ENCODE measurements at places on chromosomes 5 and 9.

DNA sequence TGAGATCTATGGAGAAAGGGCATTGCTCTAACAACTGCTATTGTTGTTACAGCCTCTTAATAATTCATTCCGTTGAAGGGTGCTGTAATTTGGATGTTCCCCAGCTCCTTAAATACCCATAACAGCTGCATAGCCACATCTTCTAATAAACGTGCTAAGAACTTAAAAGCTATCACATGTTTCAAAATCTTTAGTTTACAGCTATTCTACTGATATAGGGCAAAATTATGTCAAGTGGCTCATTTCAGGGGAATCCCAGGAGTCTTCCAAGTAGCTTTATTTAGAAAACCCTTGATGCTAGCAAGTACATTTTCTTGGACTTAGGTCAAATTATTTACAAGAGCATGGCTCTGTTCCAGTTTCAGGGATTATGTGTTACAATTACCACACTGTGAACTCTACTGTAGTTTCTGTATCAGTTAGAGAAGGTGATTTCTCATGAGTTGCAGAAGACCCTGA is 990.4 kb upstream of the ACO1 start:
- no peak for DNase-seq

- no peak for DNase-seq
These were observed 77.6 kb downstream of the SIL1 start for GRCh38 chr5:139120521-139120920.

DNA sequence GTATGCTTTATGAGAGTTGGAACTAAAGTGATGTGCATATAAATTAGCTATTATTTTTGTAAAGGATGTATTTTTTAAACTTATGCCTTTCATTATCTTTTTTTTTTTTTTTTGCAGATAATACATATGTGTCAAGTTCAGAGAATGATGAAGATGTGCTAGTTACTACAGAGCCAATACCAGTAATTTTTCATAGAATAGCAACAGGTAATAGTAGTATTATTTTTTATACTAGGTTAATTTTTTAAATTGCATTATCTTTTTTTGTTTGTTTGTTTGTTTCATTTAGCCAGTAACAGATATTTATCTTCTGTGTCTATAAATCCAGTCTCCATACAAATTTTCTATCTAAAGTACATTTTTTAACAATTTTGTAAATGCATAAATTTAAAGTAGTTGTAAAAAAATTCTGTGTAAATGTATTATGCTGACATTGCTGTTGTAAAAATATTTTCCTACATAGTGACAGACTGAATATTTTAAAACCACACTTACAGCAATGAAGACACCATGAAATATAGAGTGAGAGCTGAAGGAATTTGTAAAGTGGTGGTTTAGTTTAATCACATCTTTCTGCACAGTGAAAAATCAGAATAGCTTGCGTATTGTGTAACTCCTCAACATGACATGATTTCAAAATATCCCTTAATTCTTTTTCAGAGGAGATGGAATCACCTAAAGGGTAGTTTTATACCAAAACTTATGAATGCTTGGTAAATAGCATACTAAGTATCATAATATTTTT is 93.3 kb downstream of the PARP8 start:
- no peak for DNase-seq

GRCh38 chr5:45680950-45681349 is 15.2 kb downstream of the HCN1 start:
- DNase-seq, result no peak

DNA sequence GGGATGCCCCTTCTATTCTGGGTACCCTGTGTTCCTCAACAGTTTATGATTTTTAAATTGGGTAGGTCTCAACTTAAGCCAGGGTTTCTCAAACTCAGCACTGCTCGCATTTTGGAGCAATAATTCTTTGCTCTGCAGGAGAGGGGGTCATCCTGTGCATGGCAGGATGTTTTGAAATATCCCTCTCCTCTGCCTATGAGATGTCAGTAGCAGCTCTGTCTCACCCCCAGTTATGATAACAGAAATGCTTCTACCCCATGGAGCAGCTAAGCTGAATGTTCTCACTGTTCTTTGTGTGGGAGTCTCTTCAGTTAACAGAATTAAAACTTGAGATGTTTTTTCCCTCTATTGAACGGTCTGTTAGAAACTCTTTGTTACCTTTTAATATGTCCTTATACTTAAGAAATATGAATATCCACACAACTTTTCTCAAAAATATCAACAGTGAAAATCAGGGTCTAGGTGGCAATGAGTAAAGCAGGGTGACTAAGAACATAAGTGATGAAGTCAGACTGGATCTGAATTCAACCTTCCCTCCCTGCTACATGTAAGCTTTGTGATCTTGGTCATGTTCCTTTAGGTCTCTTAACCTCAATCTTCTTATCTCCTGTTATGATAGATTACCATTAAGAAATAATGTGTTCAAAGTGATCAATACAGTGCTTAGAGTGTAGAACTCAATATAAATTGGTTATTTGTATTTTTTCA is 89.0 kb downstream of the CAMK4 start:
- DNase-seq, result no peak

DNA sequence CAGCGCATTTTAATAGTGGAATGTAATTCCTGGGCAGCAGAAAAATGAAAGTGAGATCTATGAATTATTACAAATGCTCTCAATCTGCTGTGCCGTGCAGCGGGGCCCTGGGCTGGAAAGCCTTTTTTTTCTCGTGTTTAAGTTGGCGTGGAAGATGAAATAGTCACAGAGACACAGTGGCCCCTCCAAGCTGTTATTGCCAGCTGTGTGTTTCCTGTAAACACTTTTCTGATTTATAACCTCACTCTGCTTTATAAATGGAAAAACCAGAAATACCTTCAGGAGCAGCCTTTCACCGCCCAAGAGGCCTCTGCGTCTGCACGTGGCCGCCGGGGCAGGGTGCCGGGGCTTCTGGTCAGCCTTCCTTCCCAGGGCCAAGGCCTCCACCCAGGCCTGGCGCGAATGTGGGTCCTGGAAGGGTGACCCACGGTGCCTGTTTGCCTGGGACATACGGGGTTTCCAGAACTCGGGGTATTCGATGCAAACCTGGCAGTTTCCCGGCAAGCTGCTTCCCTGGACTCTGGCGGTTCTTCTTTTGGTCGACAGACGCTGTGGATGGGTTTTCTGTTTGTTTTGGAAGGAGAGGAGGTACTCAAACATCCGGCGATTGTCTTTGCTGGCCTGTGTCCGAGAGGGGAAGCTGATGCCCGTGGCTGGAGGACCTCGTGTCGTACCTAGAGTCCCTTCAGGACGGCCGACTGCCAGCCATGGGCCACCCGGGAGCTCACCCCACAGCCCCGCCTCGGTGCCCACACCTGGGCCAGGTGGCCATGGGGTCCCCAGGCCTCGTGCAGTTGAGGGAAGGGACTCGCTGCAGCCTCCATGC is 256.7 kb downstream of the PARP8 start:
- DNase-seq, result no peak

DNA sequence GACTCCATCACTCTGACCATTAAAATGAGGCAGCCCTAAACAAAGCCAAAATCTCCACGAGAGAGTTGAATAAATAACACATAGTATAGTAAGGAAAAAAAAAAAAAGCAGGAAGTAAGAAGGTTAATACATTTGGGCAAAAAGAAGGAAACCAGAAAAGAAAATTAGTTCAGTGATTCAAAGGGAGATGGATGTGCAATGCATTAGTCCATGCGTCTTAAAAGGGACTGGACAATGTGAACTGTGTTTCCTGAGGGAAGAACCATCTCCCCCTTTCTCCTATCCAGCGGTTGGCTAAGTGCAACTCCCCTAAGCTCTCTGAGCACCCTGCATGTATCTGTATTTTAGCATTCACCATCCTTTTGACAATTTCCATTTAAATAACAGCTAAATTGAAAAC is 1.4 kb downstream of the ANKRA2 start:
- DNase-seq, result no peak

DNA sequence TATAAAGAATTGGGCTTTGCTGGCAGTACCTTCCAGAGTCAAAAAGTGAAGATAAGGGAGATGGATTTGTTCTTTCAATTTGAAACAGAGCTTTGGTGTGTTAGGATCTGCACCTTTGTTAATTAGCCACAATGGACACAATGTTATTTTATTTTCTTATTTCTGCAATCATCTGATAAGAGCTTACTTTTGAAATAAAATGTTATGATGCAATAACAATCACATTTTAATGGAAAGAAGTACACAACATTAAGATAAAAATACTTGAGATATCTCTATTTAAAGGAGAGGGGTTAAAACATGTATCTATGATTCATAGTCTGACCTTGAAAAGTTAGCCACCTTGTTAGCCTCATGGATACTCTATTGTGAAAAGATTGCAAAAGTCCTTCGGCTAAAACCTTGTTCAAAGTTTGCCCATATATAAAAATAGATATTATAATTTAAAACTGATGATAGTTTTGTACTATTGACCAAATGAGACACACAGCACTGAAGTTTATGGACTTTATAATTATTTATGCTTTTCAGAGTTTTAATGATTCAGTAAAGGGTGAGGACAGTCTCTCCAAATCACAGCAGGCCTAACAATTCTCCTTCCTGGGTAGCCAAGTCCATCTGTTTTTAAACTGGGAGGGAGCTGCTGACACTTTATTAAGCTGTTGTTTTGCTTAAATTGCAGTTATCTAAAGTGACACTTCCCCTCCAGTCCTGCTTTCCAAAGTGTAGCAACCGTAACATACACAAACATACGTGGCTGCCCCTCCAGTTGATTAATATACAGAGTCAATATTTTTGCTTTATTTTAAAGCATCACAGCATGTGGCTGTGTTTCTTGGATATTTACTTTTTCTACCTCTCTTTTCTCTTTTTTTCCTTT is 47.6 kb upstream of the DAP start:
- no peak for DNase-seq

DNA sequence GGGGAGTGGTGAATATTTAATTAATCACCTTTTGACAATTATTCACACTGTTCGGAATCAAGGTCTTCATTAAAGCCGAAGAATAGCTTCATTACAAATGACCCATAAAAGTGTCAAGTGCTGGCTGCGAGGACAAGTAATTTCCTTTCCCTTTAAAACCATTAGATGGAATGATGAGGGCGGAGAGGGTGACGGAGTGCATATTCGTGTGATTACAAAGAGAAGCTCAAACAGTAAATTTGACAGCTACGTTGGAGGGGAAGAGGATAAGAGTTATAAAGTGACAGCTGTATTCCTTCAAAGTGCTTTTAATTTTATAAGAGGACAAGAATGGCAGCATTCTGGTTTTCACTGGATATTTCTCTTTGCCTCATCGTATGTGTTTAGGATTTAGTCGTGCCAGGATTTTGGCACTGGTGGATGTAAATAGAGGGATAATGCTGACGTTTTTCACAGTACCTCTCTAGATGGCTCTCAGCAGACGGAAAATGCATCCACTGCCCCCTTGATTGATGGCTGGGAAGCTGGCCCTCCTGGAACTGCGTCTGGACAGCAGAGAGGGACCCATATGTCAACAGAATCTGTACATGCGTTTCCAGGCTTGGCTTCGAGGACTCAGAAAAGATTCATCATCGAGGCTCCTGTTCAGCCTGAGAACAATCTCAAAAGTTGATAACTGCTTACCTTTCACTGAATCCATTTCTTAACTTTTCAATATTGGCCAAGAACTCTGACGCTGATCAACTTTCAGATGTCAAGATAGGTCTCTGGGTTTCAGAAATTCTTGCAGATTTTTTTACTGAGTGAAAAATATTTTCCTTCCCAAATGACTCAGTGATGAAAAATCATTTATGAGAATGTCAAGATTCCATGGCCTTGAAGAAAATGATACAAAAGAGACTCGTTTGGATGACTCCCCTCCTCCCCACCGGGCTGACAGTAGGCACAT is 50.4 kb upstream of the IRX2 start:
- DNase-seq, result no peak
